Psoas muscle (tissue), 8 donors: ENCODE measurements at places on chromosomes 3 and 15.

DNA sequence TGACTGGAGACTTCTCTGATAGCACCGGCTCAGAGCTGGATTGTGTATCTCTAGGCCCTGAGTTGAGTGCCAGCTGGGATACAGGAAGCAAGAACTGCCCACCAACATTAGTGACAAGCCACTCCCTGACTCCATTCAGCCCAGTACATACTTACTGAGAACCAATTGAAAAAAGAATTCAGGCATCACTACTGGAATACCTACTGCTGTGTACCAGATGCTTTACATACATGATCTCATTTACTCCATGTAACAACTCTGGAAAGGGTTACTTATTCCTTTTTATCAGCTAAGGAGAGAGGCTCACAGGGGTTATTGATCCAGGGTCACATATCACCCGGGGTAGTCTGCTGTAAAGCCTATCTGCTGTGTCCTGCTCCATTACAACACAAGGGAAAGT lies 1.3 kb upstream of the SYN2 start:
- no peak for DNase-seq

- no peak for DNase-seq
These were observed 3.9 kb downstream of the RIOX2 start for GRCh38 chr3:97968376-97968775.

- DNase-seq: no peak
These were observed 26.1 kb downstream of the RAB6B start for GRCh38 chr3:133869586-133869985.

DNA sequence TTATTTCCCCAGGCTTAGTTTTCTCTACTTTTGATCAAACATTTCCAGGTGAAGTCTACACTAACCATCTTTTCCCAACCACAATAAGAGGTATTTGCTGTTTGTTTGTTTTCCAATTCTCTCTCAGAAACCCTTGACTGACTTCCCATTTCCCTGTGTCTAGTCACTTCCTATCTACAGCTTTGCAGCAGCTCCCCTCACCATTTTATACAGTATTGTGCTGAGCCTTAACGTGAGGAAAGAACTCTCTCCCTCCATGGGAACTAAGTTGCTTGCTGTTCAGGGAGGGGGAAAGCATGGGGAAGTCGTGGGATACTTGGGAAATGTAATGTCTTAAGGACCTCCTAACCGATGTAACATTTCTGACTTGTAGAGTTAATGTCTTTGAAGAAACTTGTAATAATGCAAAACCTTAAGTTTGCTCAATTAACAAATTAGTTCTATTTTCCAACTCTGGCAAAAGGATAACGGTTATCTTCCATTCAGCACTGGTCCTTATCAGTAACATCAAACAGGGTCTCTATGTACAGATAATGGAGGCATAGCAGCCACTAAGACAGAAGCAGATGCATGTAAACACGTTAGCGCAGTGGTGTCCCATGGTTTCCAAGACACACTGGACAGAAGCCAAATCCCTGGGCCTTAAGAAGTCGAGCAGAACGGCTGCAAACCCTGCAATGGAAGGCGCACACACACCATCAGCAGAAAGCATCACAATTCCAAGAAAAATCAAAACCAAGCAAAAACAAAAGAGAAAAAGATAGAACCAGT lies 39.7 kb downstream of the NPTN start:
- no peak for DNase-seq

GRCh38 chr15:45794712-45795439 lies 160.0 kb downstream of the SQOR start:
- DNase-seq: no peak

- DNase-seq: no peak
These were observed 9.8 kb upstream of the SUCNR1 start for GRCh38 chr3:151863611-151864010.

DNA sequence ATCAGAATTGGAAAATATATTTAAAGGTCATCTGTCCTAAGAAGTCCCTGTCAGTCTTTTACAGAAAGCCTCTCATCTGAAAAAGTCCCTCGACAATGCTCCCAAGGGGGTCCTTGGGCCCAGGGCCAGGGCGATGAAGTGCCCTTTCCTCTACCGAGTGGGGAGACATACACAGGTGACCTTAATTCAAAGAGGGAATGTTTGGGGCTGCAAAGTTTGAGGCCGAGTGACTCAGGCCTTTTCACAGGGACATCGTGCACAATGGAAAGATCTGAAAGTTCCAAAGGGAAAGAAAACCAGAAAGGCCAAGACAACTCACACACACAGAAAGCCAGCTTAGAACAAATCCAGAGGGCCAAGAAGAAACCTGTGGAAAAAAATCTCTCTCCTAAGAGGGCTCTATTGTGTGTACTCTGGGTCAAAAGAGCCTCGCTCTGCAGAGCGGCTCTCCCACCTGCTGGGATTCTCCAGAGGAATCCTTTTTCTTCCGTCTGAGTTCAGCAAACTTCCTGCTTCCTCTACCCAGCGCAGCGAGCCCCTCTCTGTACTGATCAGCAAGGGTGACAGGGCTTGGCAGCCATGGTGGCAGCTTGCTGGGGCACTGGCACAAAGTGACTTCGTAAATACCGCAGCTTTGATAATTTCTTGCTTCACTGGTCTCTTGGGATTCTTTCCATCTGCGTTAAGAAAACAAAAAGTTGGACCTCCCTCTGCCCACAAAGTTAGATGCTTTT lies 259.1 kb downstream of the OPA1 start:
- no peak for DNase-seq

- DNase-seq: no peak
These were observed 59.6 kb downstream of the CD200R1L start for GRCh38 chr3:112786881-112787579.

- no peak for DNase-seq
These were observed 146.1 kb upstream of the TPM1 start for GRCh38 chr15:62896380-62896866.

DNA sequence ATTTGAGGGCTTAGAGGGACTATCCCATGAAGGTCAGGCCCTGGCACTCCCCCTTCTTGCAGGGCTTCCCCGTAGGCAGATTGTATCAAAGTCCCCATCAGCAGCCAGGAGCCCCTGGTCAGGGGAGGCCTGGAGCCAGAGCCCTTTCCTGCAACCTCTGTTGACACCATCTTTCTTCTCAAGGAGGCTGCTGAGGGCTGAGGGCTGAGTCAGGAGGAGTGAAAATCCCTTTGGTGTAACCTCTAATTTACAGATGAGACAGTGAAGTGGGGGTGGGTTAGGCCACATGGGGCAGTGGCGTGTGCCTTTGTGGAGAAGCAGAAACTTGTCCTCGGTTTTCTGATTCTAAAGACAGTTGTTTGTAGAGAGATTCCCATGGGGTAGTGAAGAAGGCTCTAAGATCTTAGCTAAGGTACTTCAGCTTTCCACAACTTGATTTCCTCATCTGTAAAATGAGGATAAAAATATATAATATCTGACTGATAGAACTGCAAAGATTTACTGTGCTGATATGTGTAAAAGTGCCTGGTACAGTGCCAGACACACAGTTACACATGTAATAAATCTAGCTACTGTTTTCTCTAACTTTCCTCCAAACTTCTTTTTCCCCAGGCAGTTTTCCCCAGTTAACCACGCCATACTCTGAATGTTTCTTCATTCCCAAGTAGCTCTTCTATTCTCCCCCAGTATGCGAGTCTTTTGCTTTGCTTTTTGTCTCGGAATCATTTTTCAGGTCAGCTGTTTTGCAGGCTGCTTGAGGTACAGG lies 249.4 kb upstream of the TPM1 start:
- DNase-seq: no peak

DNA sequence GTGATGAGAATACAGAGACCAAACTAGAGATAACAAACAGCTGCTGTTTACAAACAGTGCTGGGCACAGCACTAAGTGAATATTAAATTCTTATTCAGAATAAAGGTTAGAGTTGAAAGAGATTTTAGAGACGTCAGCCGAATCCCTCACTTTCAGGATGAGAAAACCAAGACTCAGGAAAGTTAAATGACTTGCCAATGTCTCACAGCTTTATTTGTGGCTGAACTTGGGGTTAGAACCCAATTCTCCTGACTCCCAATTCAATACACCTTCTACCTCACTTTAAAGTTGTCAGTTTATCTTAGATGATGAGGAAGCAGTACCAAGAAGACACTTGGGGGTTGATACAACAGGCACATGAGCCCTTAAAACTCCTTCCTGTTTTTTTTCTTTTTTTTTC lies 180.9 kb downstream of the GAP43 start:
- DNase-seq: no peak

GRCh38 chr15:31276596-31277298 lies 49.9 kb upstream of the KLF13 start:
- DNase-seq: peak; percentile 17

DNA sequence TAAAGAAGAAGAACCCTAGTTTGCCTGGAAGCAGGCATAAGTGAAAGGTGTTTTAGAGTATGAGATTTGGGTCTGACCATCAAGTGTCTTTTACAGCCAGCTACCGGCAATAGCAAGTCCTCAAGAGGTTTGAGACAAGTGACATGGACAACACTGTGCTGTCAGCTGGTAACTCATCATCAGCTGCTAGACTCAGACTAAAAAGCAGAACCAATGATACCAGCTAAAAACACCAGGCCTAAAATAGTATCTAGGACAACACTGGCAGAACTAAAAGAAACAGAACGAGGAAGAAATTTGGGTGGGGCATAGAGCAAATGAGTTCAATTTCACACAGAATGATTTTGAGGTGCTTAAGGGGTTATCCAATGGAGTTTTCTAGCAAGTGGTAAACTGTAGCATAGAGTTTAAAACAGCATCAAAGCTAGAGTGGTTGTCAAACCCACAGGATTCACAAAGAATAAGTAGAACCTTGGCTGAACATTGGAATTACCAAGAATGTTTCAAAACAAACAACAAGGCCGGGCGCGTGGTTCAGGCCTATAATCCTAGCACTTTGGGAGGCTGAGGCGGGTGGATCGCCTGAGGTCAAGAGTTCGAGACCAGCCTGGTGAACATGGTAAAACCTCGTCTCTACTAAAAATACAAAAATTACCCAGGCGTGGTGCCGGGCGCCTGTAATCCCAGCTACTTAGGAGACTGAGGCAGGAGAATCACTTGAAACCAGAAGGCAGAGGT lies 3.9 kb downstream of the CIAO2A start:
- no peak for DNase-seq

DNA sequence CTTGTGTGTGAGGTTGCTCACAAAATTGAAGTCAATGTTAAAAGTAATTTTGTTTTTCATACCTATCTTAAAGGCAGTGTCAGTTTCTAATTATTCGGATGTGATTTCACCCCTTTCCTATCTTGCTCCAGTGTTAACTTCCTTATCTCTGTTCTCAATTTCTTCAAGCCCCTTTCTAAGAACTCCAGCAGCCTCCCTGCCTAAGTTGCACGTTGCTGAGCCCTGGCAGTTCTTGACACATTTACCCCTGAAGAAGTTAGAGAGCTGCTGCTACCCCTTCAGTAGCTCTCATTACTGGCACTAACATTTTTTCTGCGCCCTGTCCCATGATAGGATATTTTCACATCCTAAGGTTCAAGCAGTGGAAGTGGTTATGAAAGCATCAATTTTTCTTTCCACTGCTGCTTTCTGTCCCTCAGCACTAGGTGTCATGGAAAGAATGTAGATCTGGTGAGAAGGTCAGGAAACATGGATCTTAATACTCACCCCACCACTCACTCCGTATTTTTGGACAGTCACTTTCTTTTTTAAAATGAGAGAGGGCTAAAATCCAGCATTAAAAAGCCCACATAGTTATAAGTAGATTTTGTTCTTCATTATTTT lies 62.9 kb downstream of the OPA1 start:
- no peak for DNase-seq

GRCh38 chr3:179174316-179174715 lies 26.2 kb downstream of the PIK3CA start:
- no peak for DNase-seq

DNA sequence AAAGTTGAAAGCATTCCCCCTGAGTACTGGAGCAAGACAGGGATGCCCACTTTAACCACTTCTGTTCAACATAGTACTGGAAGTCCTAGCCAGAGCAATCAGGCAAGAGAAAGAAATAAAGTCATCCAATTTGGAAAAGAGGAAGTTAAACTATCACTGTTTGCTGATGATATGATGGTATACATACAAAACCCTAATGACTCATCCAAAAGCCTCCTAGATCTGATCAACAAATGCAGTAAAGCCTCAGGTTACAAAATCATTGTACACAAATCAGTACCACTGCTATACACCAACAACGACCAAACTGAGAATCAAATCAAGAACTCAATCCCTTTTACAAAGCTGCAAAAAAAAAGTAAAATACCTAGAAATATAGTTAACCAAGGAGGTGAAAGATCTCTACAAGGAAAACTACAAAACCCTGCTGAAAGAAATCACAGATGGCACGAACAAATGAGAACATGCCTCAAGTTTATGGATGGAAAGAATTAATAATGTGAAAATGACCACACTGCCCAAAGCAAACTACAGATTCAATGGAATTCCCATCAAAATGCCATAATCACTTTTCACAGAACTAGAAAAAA lies 40.3 kb downstream of the RPL39L start:
- DNase-seq: no peak

DNA sequence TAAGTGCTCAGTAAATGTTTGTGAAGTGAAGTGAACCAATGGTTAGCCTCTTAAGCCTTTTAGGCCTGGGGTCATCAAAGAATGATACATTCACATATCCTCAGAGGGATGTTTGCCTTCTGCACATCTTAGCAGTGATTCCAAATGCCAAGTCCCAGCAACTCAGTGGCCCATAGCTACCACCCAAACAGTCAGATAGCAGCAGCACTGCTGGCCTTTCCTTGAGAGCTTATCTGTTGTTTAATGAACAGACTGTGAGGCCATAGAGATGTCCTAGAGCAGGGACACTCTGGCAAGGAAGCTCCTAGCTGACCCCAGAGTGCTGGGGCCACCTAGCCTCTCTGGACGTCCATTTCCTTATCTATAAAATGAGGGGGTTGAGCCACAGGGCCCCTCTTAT lies 86.8 kb downstream of the CYP19A1 start:
- DNase-seq: no peak

DNA sequence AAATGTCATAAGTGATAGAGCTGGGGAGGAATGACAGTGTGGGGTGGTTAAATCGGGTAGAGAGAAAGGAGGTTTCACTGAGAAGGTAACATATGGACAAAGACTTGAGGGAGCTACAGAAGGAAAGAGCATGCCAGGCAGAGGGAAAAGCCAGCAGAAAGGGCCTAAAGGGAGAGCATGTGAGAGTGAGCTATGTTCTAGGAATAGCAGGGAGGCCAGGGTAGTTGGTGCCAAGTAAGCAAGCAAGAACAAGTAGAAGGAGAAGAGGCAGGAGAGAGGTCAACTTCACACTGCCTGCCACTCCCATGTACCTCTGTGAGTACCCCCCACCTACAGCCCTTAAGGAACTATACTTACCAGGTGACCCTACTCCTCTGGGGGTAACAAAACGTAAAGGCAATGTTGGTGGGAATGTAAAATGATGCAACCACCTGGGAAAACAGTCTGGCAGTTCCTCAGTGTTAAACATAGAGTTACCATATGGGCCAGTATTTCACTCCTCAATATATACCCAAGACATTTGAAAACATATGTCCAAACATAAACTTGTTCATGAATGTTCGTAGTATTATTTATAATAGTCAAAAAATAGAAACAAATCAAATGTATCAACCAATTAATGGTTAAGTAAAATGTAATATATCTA lies 67.6 kb downstream of the SFMBT1 start:
- DNase-seq: no peak

GRCh38 chr15:63086271-63086670 lies 35.4 kb upstream of the LACTB start:
- no peak for DNase-seq
